ENCODE measurements at places on chromosomes 1 and 21.

GRCh38 chr1:177164380-177165068, at the start of gene ASTN1:
ASTN1 (minus strand) TSS chr1:177164712; CDS start chr1:177164676, 36 bp downstream.
- peak; percentile 61 for DNase-seq

DNA sequence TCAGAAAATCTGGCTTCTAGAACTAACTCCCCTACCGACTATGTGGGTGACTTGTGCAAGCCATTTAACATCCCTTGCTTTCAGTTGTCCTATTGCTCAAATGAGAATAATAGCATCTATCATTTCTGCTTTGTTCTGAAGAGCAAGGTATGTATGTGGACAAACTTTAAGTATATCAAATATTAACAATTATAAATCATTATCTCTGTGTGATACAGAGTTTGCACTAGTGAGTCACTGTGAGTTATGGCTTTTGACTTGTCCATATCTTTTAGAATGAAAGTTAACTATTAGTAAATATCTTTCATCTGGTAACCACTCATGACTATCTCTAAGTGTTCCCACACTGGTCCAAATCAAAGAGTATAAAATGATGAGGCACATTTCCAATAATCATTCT, 812.9 kb upstream of the ADGRL2 start:
- no peak for DNase-seq

- DNase-seq = no peak
Measured at GRCh38 chr1:98336472-98337083, 324.9 kb upstream of the SNX7 start.

DNA sequence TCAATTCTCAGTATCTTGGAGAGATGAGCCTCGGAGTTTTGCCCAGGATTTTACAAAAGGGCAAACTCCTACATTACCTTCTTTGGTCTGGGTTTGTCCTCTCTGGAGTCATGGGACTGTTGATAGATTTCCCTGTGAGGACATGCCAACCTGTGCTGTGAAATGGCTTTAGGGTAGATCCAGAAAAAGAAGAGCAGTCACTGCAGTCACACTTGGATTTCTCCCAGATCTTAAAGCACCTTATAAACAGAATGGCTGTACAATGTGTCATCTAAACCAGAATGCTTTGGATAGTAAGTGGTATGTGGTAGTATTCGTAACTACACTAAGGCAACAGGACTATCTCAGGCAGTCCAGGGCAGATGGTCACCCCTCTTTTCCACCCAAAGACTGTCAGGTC, 1.9 kb upstream of the CSRP1 start:
- no peak for DNase-seq

- DNase-seq = no peak
Measured at GRCh38 chr1:32761253-32761877, 55.8 kb downstream of the YARS1 start.

- DNase-seq = no peak
Measured at GRCh38 chr1:1298861-1299685, 8.7 kb downstream of the ACAP3 start.

DNA sequence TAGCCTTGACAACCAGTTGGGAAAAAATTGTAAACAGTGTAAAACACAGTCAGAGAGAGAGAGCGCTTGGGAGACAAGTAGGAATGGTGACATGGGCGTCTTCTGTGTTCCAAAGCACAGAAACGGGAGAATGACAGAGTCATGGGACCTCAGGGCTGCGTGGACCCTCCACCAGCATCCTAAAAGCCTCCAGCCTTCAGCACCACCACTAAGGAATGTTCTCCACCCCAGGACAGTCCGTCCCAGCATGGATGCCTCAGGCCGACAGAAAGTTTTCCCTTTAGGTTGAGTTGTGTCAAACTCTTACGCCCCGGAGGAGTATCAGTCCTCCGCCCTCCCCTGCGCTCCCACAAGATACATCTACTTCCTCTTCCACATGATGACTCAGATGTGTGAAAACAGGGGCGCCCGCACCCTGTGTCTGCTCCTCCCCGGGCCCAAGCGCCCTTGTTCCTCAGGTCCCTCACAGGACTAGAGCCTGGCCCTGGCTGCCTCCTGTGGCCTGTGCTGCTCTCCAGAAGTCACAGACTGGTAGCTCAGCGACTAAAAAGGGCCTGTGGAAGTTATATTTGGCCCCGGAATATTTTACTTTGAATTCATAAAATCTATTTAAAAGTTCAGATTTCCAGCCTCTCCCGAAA, 63.9 kb upstream of the EFHD2 start:
- no peak for DNase-seq

GRCh38 chr1:29827237-29827750, 591.0 kb downstream of the PTPRU start:
- no peak for DNase-seq

DNA sequence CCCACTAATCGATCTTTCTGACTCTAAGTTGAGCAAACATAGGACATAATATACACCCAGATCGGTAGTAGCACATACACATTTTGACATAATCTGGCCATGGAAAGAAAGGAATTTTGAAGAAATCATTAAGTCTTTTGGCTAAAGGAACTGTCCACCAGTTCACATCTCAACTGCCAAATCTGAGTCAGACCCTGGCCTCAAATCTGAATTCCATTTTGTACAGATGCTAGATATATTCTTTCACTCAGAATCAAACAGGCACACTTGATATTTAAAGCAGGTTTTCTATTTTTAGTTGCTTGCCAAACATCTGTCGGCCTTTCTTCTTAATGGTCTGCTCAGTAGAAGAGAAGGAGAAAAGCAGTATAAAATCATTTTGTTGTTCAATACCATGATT, 281.8 kb downstream of the BARHL2 start:
- no peak for DNase-seq

GRCh38 chr21:20661745-20662422, 336.3 kb upstream of the NCAM2 start:
- DNase-seq = no peak

DNA sequence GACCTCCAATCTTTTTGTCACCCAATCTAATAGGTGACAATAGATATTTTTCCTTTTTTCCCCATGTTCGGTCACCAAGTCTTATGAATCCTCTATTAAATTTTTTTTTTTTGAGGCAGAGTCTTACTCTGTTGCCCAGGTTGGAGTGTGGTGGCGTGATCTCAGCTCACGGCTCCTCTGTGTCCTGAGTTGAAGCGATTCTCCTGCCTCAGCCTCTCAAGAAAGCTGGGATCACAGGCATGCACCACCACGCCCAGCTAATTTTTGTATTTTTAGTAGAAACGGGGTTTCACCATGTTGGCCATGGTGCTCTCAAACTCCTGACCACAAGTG, 42.5 kb upstream of the MTF1 start:
- no peak for DNase-seq

GRCh38 chr21:31041295-31042079, 3.2 kb upstream of the KRTAP19-8 start:
- no peak for DNase-seq

GRCh38 chr1:66355756-66356155, 178.2 kb upstream of the SGIP1 start:
- DNase-seq = no peak

DNA sequence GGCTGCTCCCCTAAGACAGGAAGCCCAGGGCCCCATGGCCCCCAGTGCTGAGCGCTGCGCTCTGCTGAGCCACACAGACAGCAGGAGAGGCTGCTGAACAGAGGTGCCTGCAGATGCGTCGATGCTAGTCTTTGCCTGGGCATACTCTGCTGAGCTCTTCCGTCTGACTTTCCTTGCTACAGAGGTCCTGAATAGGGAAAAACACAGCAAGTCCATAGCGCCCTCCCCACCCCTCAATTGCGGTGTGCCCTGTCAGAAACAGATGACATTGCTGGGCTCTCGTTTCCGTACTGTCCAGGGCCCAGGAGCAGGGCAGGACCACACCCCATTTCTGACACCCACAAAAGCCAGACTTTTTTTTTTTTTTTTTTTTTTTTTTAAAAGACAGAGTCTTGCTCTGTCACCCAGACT, 252.5 kb downstream of the SDCCAG8 start:
- no peak for DNase-seq

DNA sequence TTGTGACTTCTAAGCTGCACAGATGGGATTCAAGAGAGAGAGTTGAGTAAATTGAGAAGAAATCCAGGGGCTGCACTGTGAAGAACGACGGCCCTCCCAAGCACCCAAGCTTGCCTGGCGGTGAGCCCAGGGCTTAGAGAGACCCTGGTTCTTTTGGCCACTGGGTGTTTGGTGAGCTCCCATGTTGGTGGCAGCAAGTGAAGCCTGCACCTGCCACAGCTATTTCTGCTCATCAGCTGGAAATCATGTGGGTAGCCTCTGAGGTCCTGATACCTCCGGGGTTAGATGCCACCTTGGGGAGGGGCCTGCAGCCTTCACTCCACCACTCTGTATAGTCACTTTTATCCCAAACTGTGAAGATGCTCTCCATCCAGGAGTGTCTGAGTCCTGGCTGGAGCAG, 6.2 kb upstream of the BTG2 start:
- peak; percentile 72 for DNase-seq

DNA sequence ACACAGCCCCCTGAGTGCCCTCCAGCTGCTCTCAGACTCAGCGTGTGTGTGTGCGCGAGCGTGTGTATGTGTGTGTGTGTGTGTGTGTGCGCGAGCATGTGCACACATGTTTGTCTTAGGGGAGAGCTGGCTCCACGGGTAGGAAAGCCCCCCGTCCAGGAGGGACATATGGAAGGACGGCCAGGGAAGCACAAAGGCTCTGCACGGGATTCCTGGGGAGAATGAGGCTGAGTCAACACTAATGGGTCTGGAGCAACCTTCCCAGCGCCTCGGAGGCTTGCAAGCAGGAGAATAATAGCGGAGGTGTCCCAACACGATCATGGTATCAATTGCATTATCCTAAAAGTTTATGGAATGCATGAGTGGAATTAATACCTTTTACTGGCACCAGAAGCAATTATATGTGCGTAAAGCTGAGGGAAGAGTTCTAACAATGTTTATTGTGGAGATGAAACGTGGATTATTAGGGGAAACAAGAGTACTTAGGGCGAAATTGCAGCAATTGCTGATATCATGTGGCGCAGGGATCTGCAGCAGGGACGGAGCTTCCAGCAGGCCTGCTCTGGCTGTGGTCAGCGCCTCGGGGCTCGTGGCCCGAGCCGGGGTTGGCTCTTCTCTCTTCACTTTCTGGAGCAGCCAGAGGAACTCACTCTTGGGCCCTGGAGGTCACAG, 40.3 kb upstream of the CCDC27 start:
- DNase-seq = no peak

DNA sequence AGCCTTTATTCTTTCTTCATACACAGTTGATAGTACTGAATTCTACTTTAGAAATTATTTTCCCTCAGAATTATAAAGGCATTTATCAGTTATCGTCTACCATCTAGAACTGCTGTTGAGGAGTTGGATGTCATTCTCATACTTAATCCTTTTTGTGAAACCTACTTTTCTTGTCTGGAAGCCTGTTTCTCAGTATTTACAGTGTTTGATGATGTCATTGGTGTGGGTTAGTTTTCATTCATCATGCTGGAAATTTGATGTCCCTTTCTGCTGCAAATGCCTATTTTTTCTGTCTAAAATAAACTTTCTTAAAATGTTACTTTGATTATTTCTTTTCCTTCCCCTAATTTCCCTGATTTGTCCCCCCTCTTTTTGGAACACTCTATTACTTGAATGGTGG, 22.8 kb upstream of the ZNF281 start:
- DNase-seq = no peak

GRCh38 chr1:210792250-210793102, 341.5 kb downstream of the KCNH1 start:
- DNase-seq = no peak

GRCh38 chr1:6927626-6928025, 142.4 kb downstream of the CAMTA1 start:
- DNase-seq = no peak

- no peak for DNase-seq
Measured at GRCh38 chr1:23667411-23667810, 24.2 kb upstream of the RPL11 start.

DNA sequence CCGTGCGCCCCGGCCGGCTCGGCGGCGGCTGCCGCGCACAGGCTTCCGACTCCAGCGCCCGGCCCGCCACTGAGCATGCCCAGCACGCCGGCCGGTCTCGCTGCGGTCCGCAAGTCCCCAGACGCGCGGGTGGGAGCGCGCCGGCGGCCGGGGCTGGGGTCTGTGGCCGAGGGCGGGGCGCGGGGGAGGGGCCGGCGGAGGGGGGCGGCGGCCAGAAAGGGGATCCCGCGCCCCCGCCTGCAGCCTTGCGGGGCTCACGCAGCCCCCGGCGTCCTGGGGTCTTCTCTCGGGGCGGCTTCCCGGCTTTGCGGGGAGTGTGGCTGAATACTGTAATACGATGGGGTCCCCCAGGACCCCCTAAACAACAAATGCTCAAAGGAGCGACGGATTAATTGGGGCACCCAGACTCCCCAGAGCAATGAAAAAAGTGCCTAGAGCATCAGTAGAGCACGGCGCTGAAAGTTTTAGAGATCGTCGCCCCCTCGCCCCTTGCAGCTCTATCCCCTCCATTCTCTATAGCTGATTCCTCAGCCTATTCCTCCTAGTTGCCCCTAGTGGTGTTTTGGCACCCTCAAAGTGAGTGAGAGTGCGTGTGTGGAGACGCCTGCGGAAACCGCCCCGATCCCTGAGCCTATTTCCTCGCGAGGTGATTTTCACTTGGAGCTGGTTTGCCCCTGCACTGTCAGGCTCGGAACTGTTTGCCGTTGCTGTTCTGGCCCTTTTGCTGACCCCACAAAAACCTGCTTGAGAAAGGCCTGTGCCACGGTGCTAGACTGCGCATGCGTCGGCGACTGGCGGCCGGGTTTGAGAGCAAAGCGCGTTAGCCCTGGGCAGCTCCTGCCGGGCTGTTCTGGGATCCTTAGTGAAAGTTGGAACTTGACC, at the start of gene VAV3:
VAV3 (minus strand) TSS at position 71 of the 882 bp plus-strand sequence. CDS start 311 bp downstream, outside the sequence.
- peak; percentile 65 for DNase-seq

DNA sequence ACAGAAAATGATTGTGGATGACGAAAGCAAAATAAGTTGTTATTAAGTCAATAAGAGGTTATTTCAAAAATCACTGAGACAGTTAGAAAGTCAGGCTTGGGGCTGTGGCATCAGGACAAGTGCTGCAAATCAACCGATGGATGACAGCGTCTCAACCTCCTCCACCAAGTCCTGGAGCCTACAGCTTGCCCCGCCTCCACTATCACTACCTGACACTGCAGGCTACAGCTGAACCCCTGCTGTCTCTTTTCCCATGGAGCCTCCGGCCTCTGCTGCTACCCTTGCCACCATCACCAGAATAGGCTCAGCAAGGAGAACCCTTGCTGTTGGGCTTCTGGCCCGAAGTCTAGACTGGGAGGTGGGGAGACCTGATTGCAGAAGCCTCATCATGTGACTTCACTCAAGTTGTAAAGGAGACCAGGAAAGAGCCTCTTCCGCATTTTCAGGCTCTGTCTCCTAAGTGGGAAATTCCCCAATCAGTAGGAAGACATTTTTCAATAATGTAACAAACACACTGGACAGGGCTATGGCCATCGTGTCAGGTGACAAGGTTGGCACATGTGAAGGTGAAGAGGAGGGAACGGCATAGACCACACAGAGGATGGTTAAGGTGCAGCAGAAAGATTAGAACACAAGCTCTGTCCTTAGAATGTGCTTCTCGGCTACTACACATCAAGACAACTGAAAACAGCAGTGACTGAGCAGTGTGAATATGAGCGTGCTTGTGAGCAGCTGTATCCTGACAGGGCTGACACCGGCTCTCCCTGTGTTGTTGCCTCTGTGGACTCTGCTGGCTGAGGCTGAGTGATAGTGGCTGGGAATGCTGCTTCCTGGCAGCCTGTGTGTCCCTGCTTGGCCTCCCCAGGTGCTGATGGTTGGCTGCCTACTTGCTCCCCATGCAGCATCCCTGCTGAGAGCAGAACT, 660.7 kb downstream of the PTPRU start:
- DNase-seq = no peak

GRCh38 chr1:245054507-245055270, 100.1 kb upstream of the KIF26B start:
- DNase-seq = no peak

- DNase-seq = no peak
Measured at GRCh38 chr1:38246955-38247952, 200.7 kb upstream of the POU3F1 start.

Measured in NCI-H1092 (cell line).